Gastrocnemius medialis (tissue), 4 donors: ENCODE measurements at places on chromosomes 7 and 10.

DNA sequence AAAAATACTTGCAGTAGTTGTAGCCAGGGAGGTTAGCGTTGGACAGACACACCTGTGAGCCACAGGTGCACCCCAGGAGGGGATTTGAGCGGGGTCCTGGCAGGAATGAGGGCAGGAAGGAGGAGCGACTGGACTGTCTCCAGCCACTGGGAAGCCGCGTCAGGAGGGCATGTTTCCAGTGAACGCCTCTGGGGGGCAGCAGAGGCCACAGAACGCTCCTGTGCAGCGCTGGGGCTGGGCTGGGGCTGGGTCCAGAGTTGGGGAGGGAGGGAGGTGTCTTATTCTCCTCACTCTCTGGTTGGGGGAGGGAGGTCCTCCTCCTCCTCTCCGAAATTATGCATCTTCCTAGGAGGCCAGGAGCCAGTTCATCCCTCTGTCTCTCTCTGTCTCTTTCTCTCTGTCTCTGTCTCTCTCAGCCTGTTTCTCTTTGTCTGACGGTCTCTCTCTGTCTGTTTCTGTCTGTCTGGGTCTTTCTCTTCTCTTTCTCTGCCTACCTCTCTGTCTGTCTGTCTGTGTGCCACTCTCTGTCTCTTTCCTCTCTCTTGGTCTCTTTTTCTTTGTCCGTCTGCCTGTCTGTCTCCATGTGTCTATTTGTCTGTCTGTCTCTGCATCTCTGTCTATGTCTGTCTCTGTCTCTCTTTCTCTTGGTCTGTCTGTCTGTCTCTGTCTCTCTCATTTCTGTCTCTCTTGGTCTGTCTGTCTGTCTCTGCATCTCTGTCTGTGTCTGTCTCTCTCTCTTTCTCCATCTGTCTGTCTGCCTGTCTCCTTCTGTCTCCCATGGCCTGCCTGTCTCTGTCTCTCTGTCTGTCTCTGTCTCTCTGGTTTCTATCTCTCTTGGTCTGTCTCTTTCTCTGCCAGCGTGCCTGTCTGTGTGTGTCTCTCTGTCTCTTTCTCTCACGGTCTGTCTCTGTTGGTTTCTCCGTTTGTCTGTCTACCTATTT, 9.9 kb upstream of the PSMG3 start:
- H3K36me3 ChIP-seq = no peaks in the 10 kb centered on the region
- H3K4me1 ChIP-seq = no peaks in the 10 kb centered on the region
- H3K4me3 ChIP-seq = no peak overlapping the region
- DNase-seq = peak; percentile 54

GRCh38 chr7:90958647-90959046, 305.6 kb upstream of the FZD1 start:
- no peak for DNase-seq
- no peak overlapping the region for H3K4me3 ChIP-seq
- H3K36me3 ChIP-seq = no peaks in the 10 kb centered on the region
- peaks cover 10% of the 10 kb centered on the region for H3K4me1 ChIP-seq
- H3K27ac ChIP-seq = no peak overlapping the region
- H3K27me3 ChIP-seq = no peaks in the 10 kb centered on the region

DNA sequence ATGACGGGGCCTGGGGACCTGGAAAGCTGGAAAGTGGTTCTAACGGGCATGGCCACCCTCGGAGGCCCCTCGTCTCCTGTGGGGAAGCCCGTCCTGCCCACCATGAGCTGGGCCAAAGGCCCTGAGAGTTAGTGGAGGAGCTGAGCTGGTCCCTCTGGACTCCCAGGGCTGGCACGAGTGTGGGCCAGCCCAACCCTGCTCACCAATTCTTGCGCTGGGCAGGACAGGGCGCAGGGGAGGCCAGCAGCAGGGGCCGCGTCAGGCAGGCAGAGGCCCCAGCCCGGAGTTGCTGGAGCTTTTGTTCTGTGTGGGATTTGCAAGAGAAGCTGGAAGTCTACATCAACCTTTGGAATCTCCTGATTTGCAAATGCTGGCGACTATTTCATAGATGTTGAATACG, 29.8 kb downstream of the UNCX start:
- H3K4me1 ChIP-seq = no peaks in the 10 kb centered on the region
- no peak overlapping the region for H3K27ac ChIP-seq
- no peak overlapping the region for H3K4me3 ChIP-seq
- H3K36me3 ChIP-seq = no peaks in the 10 kb centered on the region
- peaks cover 33% of the 10 kb centered on the region for H3K27me3 ChIP-seq

GRCh38 chr10:13840036-13840435, 253.3 kb downstream of the PRPF18 start:
- H3K27me3 ChIP-seq = no peaks in the 10 kb centered on the region
- H3K27ac ChIP-seq = peak overlapping the region; percentile 61
- DNase-seq = no peak
- no peaks in the 10 kb centered on the region for H3K36me3 ChIP-seq
- peaks cover 19% of the 10 kb centered on the region for H3K4me1 ChIP-seq
- no peak overlapping the region for H3K4me3 ChIP-seq

DNA sequence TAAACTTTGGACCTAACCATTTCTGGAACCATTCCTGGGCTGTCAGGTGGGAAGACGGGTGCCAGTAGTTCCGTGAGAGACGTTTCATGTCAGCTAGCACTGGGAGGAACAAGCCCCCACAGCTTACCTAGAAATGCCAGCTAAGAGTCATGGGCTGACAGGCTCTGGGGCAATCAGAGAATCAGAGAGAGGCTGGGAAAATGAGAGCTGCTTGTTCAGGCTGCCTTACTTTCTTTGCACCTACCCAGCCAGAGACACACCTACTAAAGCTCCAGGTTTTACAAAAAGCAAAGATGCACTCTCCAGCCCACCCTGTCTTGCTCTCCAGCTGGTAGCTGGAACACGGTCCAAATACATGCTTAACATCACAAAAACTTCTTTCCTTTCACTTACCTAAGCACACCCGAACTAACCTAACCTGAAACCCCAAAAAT, 688 bp downstream of the PTN start:
- no peak overlapping the region for H3K27ac ChIP-seq
- H3K4me3 ChIP-seq = peak overlapping the region; percentile 1
- no peaks in the 10 kb centered on the region for H3K27me3 ChIP-seq
- no peaks in the 10 kb centered on the region for H3K4me1 ChIP-seq

GRCh38 chr7:107383203-107383602, 86.7 kb upstream of the GPR22 start:
- no peak overlapping the region for H3K27ac ChIP-seq
- H3K36me3 ChIP-seq = no peaks in the 10 kb centered on the region
- H3K27me3 ChIP-seq = no peaks in the 10 kb centered on the region
- no peak overlapping the region for H3K4me3 ChIP-seq
- peaks cover 7% of the 10 kb centered on the region for H3K4me1 ChIP-seq

DNA sequence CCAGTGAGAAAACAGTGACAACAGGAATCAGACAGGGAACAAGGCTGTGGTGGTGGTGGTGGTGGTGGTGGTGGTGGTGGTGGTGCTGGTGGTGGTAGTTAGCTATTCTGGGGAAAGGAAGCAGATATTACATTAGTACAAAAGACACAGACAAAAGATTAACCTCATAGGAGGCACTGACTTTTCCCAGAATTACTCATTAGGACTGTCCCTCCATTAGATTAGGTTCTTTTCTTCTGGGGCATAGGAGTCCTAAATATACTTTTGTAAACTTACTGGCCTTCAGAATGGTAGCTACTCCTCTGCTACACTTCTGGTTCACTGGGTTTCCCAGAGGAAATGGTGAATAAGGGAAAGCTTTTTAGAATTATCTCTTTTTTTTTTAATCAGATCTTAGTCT, 156.6 kb upstream of the SEMA3D start:
- no peak for DNase-seq
- no peak overlapping the region for H3K4me3 ChIP-seq
- no peaks in the 10 kb centered on the region for H3K4me1 ChIP-seq
- H3K27ac ChIP-seq = no peak overlapping the region

- no peaks in the 10 kb centered on the region for H3K27me3 ChIP-seq
- H3K4me1 ChIP-seq = peaks cover 30% of the 10 kb centered on the region
- H3K4me3 ChIP-seq = no peak overlapping the region
- no peaks in the 10 kb centered on the region for H3K36me3 ChIP-seq
- peak overlapping the region; percentile 56 for H3K27ac ChIP-seq
Observed at GRCh38 chr10:122164815-122165483, 106.1 kb upstream of the BTBD16 start.

DNA sequence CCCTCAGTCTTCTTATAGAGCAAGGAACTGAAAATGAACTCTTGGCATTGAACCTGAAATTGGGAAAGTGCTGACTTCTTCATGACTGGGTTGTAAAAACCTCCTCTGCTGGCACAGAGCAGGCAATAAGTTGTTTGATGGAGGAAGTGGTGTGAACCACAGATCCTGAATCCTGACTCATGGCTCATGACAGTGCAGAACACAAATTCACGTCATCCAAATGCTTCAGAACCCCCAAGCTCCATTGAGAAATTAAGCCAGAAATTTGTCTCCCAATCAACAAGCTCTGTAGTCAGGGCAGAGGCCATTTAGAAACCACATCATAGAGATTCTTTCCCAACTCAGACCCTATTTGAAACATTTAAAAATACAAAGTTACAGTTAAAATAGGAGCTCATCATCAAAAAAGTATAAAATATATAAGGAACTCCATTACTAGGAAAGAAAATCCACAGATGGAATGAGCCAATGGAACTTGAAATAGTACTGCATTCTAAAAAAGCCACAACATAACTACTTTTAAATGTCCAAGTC, 10.3 kb upstream of the STK17A start:
- H3K36me3 ChIP-seq = no peaks in the 10 kb centered on the region
- DNase-seq = peak; percentile 28
- no peak overlapping the region for H3K4me3 ChIP-seq
- H3K4me1 ChIP-seq = no peaks in the 10 kb centered on the region
- no peak overlapping the region for H3K27ac ChIP-seq

GRCh38 chr10:124106241-124106879, 13.0 kb upstream of the CHST15 start:
- peaks cover 10% of the 10 kb centered on the region for H3K4me1 ChIP-seq
- peak overlapping the region; percentile 73 for H3K27ac ChIP-seq
- H3K4me3 ChIP-seq = no peak overlapping the region
- H3K36me3 ChIP-seq = no peaks in the 10 kb centered on the region
- no peak for DNase-seq

DNA sequence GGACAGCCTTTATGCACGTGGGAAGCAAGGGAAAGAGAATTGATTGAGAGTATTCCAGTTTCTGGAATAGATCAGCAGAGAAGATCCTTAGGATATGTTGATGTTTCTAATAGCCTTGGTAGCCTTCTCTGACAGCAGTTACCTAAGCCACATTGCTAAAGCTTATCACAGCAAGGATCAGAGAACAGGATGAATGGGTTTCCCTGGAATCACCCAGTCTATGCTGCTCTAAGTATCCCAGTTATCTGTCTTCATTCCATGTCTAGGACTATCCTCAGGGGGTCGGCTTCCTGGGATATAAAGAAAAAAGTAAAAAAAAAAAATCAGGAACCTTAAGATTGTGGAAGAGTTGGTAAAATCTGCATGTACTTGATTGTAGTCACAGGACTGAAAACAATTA, 352.0 kb upstream of the AKR1E2 start:
- no peaks in the 10 kb centered on the region for H3K4me1 ChIP-seq
- no peak overlapping the region for H3K27ac ChIP-seq
- no peaks in the 10 kb centered on the region for H3K27me3 ChIP-seq

DNA sequence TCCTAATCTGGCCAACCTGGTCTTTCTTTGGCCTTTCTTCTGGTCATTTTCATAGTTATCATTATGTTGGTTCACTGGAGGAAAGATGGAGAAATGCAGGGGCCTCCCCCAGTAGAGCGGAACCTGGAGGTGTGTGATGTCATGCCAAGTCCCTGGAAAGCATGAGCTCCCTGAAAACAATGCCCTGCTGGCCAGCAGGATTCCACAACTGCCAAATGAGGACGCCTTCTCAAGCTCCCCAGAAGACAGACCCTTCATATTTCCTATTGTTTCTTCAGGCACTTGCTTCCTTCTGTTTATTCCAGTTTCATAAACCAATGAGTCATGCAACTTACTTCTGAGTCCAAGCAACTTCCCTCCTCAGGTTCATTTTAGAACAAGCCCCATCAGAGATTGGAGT, 339.0 kb downstream of the GATA3 start:
- no peak for DNase-seq
- no peak overlapping the region for H3K4me3 ChIP-seq
- no peaks in the 10 kb centered on the region for H3K27me3 ChIP-seq

DNA sequence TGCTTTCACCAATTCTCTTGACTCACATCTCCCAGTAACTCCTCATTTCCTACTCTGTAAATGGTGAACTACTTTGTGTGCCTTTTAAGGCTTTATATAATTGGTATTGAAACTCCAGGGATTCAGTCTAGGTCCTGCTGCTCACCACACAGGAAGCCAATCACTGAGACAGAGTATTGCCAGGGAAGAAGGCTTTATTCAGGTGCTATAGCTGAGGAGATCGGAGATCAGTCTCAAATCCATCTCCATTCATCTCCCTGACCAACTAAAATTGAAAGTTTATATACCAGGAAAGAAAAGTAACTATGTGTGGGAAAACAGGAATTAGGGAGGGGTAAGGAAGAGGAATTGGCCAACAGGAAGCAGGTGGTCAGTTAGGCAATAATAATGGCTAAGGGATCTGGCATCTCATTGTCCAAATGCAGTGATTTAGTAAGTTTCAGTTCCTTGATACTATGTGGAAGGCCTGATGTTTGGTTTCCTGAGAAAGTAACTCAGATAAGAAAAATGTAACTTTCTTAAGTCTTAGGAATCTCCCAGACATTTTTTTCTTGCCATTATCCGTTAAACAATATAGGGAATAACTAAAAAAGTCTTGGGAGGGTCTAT, 10.2 kb upstream of the SDHAF3 start:
- no peak overlapping the region for H3K4me3 ChIP-seq
- H3K4me1 ChIP-seq = no peaks in the 10 kb centered on the region
- H3K36me3 ChIP-seq = no peaks in the 10 kb centered on the region
- H3K27ac ChIP-seq = no peak overlapping the region

DNA sequence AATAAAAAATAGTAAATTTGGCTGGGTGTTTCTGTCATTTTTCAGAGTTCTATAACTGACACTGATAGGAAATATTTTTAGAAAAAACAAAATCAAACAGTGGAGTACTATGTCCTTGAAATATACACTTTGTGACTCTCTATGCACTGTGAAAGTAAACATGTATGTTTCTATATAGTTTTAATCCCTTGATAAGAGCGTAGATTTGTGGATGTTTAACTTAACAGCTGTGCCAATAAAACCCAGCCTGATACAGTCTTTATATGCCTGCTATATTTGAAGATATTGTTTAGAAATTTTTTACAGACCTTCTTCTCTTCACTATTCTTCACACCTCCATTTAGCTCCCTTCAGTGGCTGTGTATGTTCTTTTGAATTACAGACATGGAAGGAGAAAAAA, 473.3 kb upstream of the FZD8 start:
- no peaks in the 10 kb centered on the region for H3K4me1 ChIP-seq
- no peak for DNase-seq
- no peaks in the 10 kb centered on the region for H3K27me3 ChIP-seq
- H3K27ac ChIP-seq = no peak overlapping the region
